T1000 (cell line): ENCODE measurements at places on chromosomes 16 and 17.

GRCh38 chr17:21078016-21078780 lies 35.4 kb upstream of the USP22 start:
- DNase-seq, result no peak

DNA sequence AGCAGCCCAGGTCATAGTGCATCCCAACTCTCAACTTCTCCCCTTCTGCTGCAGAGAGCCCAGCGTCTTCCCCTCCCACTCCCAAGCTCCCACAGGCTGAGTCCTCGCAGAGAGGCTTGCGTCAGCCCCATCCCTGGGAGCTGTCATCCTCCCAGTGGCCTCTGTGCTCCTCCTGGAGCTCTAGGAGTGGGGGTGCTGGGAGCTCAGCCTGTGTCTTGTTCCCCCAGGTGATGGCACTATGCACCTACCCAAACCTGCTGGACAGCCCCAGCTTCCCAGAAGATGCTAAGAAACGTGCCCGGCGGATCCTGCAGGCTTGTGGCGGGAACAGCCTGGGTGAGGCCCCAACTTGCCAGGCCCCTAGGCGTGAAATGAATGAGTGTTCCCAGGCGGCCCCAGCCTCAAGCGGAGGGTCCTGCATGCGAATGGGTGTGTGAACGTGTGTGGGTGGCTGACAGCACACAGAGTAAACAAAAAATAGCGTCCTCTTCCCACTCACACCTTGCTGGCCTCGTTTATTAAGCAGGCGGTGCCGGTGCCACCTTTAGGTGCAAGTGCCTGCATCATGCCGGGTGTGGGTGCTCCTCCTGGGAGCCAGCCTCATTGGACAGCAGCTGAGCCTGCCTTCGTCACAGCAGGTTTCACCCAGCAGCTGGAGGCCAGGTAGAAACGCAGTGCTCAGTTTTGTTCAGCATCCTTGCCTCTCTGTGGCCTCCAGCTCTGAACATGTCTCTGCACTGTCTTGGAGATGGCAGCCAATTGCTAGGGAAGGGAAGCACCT lies 16.5 kb downstream of the GPT2 start:
- DNase-seq, result no peak

- peak; percentile 10 for DNase-seq
These were observed 58.9 kb upstream of the ARHGAP44 start for GRCh38 chr17:12730421-12730820.

DNA sequence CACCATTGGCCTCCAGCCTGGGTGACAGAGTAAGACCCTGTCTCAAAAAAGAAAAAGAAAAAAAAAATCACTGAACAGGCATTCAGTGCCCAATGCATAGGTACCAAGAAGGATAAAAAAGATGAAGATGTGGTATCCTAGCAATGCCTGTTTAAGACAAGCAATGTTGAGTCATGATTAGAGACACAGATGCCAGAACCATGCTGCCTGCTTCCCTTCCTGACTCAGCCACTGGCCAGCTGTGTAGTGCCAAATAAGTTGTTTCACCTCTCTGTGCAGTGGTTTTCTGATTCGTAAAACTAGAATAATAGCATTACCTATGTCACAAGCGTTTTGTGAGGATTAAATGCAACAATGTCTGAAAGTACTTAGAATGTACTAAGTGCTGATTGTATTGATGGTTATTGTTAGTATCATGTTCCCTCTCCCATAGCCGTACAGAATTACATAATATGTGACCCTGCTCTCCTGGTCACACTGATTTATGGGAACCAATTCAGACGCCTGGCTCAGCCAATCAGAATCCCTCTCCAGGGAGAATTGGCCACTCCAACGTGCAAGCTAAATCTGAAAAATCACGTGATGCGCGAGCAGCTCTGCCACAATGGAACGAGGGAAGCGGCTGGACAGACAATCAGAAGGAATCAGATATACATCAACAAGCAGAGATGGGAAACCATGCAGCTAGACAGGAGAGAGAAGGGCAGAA lies 241.9 kb downstream of the SLC39A11 start:
- DNase-seq, result no peak

- DNase-seq, result peak; percentile 73
These were observed 14.0 kb upstream of the SPHK1 start for GRCh38 chr17:76370261-76370993.

DNA sequence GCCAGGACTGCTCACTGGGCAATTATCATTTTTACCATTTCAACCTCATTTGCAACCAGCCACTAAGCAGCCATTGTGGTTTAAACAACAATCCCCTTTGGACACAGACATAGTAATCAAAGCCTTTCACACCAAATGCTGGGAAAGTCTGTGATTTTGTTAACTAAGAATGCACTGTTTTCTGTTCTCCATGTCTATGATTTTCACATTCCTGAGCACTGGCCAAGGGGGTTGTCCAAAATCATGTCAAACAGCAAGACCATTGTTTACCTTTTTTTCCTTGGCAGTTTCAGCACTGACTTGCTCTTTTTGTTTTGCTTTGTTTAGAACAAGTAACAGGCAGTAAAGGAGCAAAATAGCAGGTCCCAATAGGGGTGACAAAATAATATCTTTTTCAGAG lies 106.3 kb upstream of the SIAH1 start:
- no peak for DNase-seq

GRCh38 chr17:71430281-71430680 lies 690.5 kb upstream of the SOX9 start:
- no peak for DNase-seq

GRCh38 chr17:39579318-39580081 lies 28.2 kb downstream of the NEUROD2 start:
- DNase-seq, result no peak

DNA sequence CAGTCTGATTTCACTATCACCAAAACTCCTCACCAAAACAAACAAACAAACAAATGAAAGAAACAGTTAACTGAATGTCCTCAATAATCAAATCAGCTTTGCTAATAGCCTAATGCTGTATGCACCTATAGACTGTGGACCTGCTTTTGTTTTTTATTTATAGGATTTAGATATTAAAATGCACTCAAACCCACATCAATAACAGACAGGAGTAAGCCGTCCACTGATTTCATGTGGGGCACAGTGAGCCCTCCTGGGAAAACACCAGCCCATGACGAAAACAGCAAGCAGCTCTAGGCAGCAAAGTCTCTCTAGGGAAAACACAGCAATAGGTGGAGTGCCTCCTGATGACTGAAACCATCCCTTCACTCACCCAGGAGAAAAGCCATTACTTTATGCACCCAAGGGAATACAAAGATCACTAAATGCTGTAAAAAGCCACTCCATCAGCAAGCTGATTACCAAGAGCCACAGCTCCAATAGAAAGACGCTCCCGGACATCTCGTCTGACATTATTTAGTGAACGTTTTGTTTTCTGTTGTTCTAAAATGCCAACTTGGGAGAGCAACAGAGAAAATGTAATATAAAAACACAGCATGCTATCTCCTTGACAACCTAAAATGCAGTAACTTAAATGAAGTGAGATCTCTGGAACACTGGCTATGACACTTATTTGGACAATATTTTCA lies 47.8 kb downstream of the ANKFY1 start:
- no peak for DNase-seq

GRCh38 chr17:74842146-74842598 lies 17.5 kb downstream of the GRIN2C start:
- no peak for DNase-seq

DNA sequence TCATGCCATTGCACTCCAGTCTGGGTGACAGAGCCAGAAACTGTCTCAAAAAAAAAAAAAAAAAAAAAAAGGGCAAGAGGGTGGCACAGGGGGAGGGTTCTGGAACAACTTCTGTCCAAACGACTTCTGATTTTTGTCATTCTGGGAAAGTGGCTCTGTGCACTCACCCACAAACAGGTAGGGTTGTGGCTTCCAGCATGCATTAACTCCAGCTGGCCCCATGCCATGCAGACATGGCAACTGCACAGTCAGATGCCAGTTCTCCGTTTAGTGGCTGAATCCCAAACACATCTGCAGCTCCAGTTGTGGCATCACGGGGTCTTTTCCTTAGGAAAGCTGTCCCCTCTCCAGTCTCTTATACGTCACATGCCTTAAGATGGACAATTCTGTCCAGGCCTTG lies 30.3 kb downstream of the B4GALNT2 start:
- DNase-seq, result no peak

GRCh38 chr16:35562471-35562870 lies 2103.1 kb downstream of the TP53TG3F start:
- no peak for DNase-seq

- DNase-seq, result no peak
These were observed 15.0 kb upstream of the RAI1 start for GRCh38 chr17:17666111-17666714.

DNA sequence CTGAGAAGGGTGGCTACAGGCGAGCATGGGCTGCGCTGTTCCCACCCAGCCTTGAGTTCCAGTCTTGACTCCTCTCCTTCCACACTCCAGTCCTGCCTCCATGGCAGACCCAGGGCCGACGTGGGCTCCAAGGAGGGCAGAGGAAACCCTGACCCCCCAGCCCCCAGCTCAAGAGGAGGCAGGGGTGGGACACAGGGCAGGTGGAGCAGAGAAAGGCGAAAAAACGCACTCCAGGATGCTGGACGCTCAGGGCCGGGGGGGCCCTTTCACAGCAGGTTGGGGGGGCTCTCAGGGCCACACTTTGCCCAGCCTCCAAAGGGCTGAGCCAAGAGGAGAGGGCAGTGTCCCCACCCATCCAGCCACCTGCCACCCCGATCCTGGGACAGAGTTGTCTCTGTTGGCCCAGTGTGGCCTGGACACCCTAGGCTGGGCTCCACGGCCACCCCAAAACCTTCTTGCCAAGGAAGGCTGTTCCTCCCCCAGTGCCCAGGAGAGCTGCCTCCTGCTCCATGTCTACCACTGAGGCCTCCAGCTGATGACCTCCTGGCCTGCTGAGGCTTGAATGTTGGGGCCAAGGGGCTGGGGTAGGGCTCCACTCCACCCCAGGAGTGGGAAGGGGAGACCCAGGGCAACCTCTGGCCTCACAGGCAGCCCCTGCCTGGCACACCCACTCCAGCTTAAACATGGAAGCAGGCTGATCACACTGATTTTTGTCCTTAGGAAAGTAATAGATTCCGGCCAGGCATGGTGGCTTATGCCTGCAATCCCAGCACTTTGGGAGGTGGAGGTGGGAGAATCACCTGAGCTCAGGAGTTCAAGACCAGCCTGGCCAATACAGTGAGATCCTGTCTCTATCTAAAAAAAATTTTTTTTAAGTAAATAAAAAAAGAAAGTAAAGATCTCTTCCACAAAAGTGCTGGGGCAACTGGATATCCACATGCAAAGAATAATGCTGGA lies 7.4 kb upstream of the CCDC57 start:
- DNase-seq, result no peak

DNA sequence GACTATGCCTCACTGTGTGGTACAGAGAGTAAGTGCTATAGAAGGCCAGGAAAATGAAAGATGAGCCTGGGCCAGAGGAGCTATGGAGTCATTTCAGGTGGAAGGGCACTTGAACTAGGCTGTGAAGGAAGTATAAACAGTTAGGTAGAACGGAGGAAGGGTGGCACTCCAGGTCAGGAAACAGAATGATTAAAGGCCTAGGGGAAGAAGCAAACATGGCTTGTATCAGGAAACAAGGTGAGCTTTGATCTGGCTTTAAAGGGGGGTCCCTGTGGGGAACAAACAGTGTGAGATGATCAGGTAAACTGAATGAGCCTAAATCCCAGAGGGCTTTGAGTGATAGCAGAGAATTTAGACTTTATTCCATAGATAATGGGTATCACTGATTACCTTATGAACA lies 16.9 kb downstream of the MAP3K3 start:
- no peak for DNase-seq

DNA sequence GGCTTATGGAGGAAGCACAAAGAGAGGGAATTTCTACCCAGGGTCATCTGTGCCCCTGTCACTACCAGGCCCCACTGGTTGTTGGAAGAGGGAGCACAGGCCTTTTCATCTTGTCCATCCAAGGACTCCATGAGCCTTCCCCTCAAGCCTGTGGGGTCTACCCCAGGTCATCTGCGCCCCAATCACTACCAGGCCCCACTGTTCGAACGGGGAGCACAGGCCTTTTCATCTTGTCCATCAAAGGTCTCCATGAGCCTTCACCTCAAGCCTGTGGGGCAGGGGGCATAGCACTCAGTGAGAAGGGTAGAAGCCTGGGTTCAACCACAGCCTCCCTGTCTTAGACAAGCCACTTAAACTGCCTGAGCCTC lies 101.5 kb upstream of the CDH5 start:
- no peak for DNase-seq

- no peak for DNase-seq
These were observed 226.1 kb upstream of the TOX3 start for GRCh38 chr16:52773026-52773425.

DNA sequence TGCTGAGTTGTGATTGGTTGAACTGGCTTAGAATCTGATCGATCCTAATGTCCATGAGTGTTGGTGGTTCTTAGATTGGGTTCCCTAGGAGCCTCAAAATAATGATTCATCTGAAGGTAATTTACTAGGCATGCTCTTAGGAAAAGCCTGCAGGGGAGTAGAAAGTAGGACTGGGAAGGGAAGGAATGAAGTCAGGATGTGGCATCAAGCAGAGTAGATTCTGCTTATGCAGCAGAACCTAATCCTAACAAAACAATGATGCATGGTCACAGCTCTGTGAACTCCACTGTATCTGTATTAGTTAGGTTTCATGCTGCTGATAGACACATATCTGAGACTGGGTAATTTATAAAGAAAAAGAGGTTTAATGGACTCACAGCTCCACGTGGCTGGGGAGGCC lies 132.5 kb downstream of the HS3ST2 start:
- no peak for DNase-seq

GRCh38 chr17:27733773-27734172 lies 66.6 kb downstream of the NOS2 start:
- DNase-seq, result no peak

DNA sequence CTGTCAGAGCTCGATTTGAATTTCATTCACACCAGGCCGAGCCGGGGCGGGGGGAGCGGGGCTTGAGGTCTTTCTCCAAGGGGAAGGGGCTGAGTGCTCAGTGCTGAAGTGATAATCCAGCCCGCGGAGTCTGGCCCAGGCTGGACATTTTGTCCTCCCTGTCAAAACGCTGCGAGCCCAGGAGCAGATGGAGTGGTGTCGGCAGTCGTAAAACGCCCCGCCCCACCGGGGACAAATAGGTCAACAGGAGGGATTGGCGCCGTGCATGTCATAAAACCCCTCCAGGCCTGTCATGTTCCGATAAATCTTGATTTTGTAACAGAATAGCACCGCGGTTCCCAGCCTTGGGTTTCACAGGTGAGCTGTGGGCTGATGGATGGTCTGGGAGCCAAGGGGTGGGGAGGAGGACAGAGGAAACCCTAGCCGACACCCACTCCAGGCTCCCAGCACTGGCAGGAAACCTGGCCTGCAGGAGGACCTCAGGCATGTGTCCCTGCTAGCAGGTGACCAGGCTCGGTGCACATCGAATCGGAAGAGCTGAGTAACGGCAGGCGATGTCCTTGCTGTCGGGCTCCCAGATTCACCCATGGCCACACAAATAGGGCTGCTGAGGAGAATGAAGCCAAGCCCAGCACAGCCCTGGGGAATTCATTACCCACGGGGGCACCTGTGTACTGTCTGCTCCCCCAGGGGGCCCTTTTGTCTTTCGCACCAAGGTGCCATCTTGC lies 341.4 kb downstream of the FOXL1 start:
- no peak for DNase-seq
